ENCODE measurements at places on chromosomes 5 and 9. TPM values are rescaled to one million over a fixed set of nuclear protein-coding genes. Genes with fewer than 3 reads are reported as not detected.

The ANKRD18A gene
- 8.4 TPM for total RNA-seq

The MARVELD2 gene
- 31.8 TPM for total RNA-seq

The C1QTNF2 gene
- not detected for total RNA-seq

The GOLPH3 gene
- total RNA-seq, result 89.4 TPM

The ZNF454 gene
- total RNA-seq, result not detected

The FAM153A gene
- total RNA-seq, result not detected

The ENHO gene
- total RNA-seq, result 7.1 TPM

GRCh38 chr5:102595332-102595731 lies 96.5 kb upstream of the SLCO6A1 start:
- no peaks in the 10 kb centered on the region for H3K27me3 ChIP-seq
- no peak overlapping the region for H3K4me3 ChIP-seq
- no peaks in the 10 kb centered on the region for H3K4me1 ChIP-seq
- DNase-seq, result no peak
- H3K36me3 ChIP-seq, result no peaks in the 10 kb centered on the region
- no peak overlapping the region for H3K27ac ChIP-seq

DNA sequence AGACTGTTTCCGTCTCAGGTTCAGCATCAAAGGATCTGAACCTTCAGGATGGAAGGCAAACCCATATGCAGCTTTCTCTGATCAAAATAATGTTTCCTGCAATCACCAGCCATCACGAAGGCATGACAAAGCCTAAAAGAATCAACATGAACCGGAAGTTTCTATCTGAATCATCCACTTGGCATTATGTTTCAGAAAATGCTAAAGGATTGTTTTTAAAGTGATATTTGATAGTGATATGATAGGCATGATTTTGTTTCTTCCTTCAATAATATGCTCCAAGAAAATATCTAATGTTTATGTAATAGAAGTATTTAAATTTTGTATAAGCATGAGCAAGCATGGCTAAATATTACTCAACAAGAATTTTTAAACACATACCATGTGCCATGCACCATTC lies 219.6 kb downstream of the PLK2 start:
- peaks cover 3% of the 10 kb centered on the region for H3K4me1 ChIP-seq
- H3K27me3 ChIP-seq, result no peaks in the 10 kb centered on the region
- H3K36me3 ChIP-seq, result no peaks in the 10 kb centered on the region

DNA sequence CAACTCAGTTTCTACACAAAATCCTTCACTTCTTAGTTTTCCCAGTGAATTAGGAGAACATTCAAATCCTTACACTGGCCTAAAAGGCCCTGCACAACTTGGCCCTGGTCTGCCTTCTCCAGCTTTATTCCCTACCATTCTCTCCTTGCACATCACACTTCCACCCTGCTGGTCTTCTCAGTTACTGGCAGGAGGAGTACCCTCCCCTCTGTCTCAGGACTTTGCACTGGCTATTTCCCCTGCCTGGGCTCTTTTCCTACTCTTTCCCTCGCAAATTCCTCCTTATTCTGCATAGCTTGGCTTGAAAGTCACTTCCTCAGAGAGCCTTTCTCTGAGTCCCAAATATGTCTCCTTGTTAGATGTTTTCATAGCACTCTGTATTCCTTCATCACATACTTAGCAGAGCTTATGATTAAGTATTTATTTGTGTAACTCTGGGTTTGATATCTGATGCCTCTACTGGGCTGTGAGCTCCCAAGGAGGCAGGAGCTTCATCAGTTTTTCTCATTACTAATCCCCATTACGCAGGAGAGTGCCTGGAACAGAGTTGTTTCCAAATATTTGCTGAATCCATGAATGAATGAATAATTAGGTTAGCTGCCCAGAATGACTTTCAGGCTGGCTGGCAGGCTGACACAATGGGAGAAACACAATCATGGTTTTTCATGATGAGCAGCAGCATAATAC lies 159.8 kb upstream of the KLF9 start:
- H3K27me3 ChIP-seq, result no peaks in the 10 kb centered on the region
- H3K36me3 ChIP-seq, result no peaks in the 10 kb centered on the region
- no peak overlapping the region for H3K27ac ChIP-seq
- no peak overlapping the region for H3K4me3 ChIP-seq

DNA sequence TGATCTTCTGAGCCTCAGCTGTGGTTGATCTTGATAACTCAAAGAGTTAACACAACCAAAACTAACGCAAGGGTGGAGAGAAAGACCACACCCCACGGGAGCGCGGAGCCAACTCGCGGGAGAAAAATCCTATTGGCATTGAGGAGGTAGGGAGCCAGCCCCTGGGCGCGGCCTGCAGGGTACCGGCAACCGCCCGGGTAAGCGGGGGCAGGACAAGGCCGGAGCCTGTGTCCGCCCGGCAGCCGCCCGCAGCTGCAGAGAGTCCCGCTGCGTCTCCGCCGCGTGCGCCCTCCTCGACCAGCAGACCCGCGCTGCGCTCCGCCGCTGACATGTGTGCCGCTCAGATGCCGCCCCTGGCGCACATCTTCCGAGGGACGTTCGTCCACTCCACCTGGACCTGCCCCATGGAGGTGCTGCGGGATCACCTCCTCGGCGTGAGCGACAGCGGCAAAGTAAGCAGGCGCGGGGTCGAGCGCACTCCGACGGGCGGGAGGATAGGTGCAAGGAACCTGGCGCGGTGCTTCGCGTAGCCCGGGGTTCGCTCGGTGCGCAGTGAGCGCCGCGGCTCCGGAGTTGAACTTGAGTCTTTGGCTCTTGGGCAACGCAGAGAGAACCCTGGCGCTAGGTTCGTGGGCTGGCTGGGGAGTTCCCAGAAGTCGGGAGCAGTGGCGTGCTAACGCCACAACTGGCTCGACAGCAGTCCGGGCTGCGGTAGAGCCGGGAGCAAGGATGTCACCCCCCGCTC lies at the start of gene GDA:
Gene GDA (plus strand): TSS at position 210 of the 745 bp plus-strand sequence. CDS start 120 bp downstream, at position 330.
- H3K27ac ChIP-seq, result no peak within 1 kb of the TSS
- no peaks in the 10 kb centered on the region for H3K4me1 ChIP-seq
- no peaks in the 10 kb centered on the region for H3K36me3 ChIP-seq
- peaks cover 53% of the 10 kb centered on the region for H3K27me3 ChIP-seq
- peak within 1 kb of the TSS; percentile 76 for H3K4me3 ChIP-seq
- DNase-seq, result peak; percentile 49

GRCh38 chr5:33309536-33310345 lies 131.0 kb upstream of the TARS1 start:
- no peaks in the 10 kb centered on the region for H3K4me1 ChIP-seq
- no peaks in the 10 kb centered on the region for H3K27me3 ChIP-seq
- H3K4me3 ChIP-seq, result no peak overlapping the region
- H3K27ac ChIP-seq, result no peak overlapping the region

DNA sequence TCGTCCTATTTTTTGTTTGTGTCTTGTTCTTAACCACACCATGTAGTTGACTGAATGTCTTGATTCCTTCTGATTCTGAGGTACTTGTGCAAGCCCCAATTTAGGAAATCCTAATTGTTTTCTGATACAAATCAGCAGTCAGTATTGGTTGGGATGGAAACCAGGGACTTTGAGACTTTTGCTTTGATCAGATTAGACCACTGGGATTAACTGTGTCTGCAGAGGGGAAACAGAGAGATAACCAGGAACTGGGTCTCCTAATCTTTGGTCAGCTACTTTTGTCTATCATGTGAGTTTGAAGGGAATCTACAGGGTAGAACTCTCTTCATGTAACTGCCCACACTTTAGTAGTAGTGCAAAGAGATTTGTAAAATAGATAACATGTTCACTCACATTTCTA lies 173.8 kb upstream of the POC5 start:
- H3K36me3 ChIP-seq, result no peaks in the 10 kb centered on the region
- H3K4me3 ChIP-seq, result no peak overlapping the region
- H3K27ac ChIP-seq, result no peak overlapping the region
- DNase-seq, result no peak

GRCh38 chr9:132813115-132813771 lies 64.8 kb downstream of the AK8 start:
- no peaks in the 10 kb centered on the region for H3K36me3 ChIP-seq
- no peak overlapping the region for H3K27ac ChIP-seq
- no peak for DNase-seq
- no peak overlapping the region for H3K4me3 ChIP-seq
- no peaks in the 10 kb centered on the region for H3K27me3 ChIP-seq

- no peak overlapping the region for H3K4me3 ChIP-seq
- no peak overlapping the region for H3K27ac ChIP-seq
- no peaks in the 10 kb centered on the region for H3K27me3 ChIP-seq
- no peaks in the 10 kb centered on the region for H3K36me3 ChIP-seq
- no peaks in the 10 kb centered on the region for H3K4me1 ChIP-seq
Observed at GRCh38 chr9:131019388-131020239, 10.6 kb downstream of the LAMC3 start.

DNA sequence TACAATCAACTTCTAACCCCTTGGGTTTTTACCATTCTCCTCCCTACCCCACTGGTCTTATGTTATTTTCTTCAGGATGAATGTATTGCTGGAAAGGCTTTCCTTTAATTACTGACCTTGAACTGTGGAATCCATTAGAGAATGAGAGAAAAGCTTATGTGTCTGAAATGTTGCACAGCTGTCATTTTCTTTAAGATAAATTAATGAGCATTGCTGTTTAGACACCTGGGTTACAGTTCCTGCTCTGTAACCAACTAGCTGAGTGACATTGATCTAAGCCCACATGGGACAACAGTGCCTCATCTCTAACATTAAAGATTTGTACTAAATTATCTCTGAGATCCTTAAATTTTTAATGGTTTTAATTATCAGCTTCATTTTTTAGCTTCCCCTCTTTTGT lies 507.0 kb downstream of the TAF11L14 start:
- no peak overlapping the region for H3K27ac ChIP-seq
- no peak overlapping the region for H3K4me3 ChIP-seq
- H3K27me3 ChIP-seq, result no peaks in the 10 kb centered on the region
- H3K4me1 ChIP-seq, result no peaks in the 10 kb centered on the region
- no peak for DNase-seq
- H3K36me3 ChIP-seq, result no peaks in the 10 kb centered on the region

- H3K4me1 ChIP-seq, result no peaks in the 10 kb centered on the region
- H3K4me3 ChIP-seq, result no peak overlapping the region
- no peaks in the 10 kb centered on the region for H3K36me3 ChIP-seq
- H3K27ac ChIP-seq, result no peak overlapping the region
- H3K27me3 ChIP-seq, result no peaks in the 10 kb centered on the region
Observed at GRCh38 chr5:125746917-125747316, 676.3 kb upstream of the GRAMD2B start.

- no peaks in the 10 kb centered on the region for H3K4me1 ChIP-seq
- no peaks in the 10 kb centered on the region for H3K36me3 ChIP-seq
- peak; percentile 74 for DNase-seq
- no peak overlapping the region for H3K27ac ChIP-seq
- H3K27me3 ChIP-seq, result peaks cover 99% of the 10 kb centered on the region
- no peak overlapping the region for H3K4me3 ChIP-seq
Observed at GRCh38 chr9:124012368-124013301, 1.1 kb downstream of the LHX2 start.

GRCh38 chr5:9313751-9314150 lies 232.1 kb downstream of the SEMA5A start:
- peaks cover 63% of the 10 kb centered on the region for H3K36me3 ChIP-seq
- H3K27ac ChIP-seq, result no peak overlapping the region
- no peaks in the 10 kb centered on the region for H3K4me1 ChIP-seq
- peak; percentile 70 for DNase-seq

- peaks cover 40% of the 10 kb centered on the region for H3K36me3 ChIP-seq
- peak overlapping the region; percentile 83 for H3K27ac ChIP-seq
- peak; percentile 88 for DNase-seq
- peaks cover 8% of the 10 kb centered on the region for H3K4me1 ChIP-seq
- no peaks in the 10 kb centered on the region for H3K27me3 ChIP-seq
Observed at GRCh38 chr9:35732800-35733541, 505 bp downstream of the CREB3 start.

GRCh38 chr5:113474100-113474728 lies 14.0 kb downstream of the MCC start:
- H3K4me3 ChIP-seq, result no peak overlapping the region
- H3K27ac ChIP-seq, result no peak overlapping the region
- no peaks in the 10 kb centered on the region for H3K4me1 ChIP-seq
- no peak for DNase-seq

- H3K4me3 ChIP-seq, result no peak overlapping the region
- no peak overlapping the region for H3K27ac ChIP-seq
- no peaks in the 10 kb centered on the region for H3K27me3 ChIP-seq
- no peaks in the 10 kb centered on the region for H3K4me1 ChIP-seq
- no peak for DNase-seq
Observed at GRCh38 chr9:19994296-19994695, 205.5 kb upstream of the SLC24A2 start.

GRCh38 chr9:121242219-121242958 lies 25.6 kb upstream of the GSN start:
- no peaks in the 10 kb centered on the region for H3K4me1 ChIP-seq
- DNase-seq, result peak; percentile 29
- H3K36me3 ChIP-seq, result no peaks in the 10 kb centered on the region
- H3K27ac ChIP-seq, result no peak overlapping the region
- peaks cover 4% of the 10 kb centered on the region for H3K27me3 ChIP-seq

DNA sequence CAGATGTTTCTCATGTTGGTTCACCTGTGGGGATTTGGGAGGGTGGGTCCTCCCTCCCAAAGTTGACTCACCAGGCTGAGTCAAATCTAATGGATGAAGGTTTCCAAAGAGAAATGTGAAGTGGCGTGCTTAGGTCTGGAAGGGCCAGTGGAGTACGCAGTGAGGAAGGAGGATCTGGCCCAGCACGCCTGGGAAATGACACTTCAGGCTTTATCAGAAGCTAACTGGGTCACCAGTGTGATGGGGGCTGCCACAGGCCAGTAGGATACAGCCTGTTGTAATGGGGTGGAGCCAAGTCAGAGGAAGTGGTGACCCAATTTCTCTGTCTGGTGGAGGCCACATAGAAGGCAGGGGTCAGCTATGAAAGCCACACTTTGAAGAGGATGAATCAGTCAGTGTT lies 18.0 kb downstream of the POLR1E start:
- no peak for DNase-seq
- no peak overlapping the region for H3K27ac ChIP-seq
- H3K4me1 ChIP-seq, result no peaks in the 10 kb centered on the region
- no peaks in the 10 kb centered on the region for H3K27me3 ChIP-seq
- H3K36me3 ChIP-seq, result peaks cover 58% of the 10 kb centered on the region
- no peak overlapping the region for H3K4me3 ChIP-seq

GRCh38 chr5:157165261-157165660 lies 803 bp downstream of the GARIN3 start:
- no peaks in the 10 kb centered on the region for H3K27me3 ChIP-seq
- no peak for DNase-seq
- no peaks in the 10 kb centered on the region for H3K4me1 ChIP-seq
- no peaks in the 10 kb centered on the region for H3K36me3 ChIP-seq
- no peak overlapping the region for H3K27ac ChIP-seq

GRCh38 chr9:91334053-91334452 lies 27.7 kb downstream of the AUH start:
- no peak overlapping the region for H3K4me3 ChIP-seq
- no peaks in the 10 kb centered on the region for H3K27me3 ChIP-seq
- no peak overlapping the region for H3K27ac ChIP-seq
- no peaks in the 10 kb centered on the region for H3K36me3 ChIP-seq
- H3K4me1 ChIP-seq, result no peaks in the 10 kb centered on the region
